Left ventricle myocardium superior (tissue), 1 donor: ENCODE measurements at places on chromosomes 1 and 21. TPM values are rescaled to one million over a fixed set of nuclear protein-coding genes. Genes with fewer than 3 reads are reported as not detected.

GRCh38 chr1:19260211-19261138 lies 8.9 kb downstream of the MRTO4 start:
- DNase-seq: no peak

GRCh38 chr1:119953266-119953998 lies 57.1 kb upstream of the ADAM30 start:
- no peak for DNase-seq

DNA sequence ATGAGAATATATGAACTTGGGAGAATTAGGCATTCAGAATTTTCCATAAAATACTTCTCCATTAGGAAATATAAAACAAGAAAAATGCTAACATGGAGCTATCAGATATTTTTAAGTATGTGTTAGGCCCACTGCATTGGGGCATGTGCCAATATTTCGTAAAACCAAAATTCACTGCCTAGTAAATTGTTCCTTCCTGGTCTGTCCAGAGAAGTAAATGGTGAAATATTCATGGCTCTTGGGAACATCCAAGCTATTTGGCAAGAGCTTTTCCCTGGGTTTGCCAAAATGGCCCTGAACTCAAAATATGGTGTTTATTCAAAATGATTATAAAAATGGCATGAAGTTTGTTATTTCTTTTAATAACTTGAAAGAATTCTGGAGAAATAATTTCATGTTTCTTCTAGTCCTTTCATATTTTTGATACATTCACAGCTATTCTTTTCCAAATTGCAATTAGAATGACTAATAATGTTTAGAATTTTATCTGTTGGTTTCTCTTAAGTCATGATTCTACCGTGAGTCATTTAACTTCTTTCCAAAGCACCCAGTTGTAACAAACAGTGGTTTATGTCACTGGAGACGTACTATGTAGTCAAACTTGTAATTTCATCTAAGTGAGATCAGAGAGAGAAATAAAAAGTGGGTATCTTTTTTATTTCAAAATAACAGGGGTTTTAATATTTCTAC lies 25.7 kb upstream of the SLC19A2 start:
- no peak for DNase-seq

DNA sequence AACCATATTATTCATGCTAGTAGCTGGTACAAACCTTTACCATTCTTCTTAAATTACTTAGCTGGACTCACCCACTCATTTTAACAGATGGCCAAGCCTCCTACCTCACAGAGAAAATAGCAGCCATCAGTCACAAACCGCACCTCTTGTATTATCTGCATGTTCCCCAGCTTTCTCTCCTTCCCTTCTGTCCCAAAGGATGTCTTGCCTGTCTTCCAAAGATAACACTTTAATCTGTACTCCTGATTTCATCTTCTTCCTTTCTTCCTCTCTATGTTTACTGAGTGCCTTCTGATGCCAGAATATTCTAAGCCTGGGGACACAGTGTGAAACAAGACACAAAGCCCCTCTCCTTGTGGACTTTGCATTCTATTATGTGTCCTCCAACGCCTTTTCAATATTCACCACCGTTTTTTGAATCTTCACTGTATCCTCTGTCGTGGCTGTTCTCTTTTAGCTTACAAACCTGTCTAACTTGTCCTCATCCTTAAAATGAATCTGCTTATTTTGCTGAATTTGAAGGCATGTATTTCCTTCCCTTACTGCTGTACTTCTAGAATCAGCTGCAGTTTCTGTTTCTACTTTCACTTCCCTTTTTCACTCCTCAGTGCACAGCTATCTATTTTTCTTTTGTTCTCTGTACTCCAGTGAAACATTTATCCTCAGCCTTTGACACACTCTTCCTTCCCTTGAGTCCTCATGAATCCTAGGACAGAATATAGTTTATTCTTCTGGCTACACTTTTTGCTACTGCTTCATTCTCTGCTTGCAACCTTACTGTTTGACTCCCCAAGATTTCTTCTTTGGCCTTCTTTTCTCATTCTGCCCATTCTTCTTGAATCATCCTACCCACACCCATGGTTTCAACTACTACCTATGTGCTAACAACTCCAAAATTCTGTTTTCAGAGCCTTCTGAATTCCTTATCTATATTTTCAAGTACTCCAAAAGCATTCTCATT lies 216.9 kb upstream of the SAMSN1 start:
- DNase-seq: no peak

DNA sequence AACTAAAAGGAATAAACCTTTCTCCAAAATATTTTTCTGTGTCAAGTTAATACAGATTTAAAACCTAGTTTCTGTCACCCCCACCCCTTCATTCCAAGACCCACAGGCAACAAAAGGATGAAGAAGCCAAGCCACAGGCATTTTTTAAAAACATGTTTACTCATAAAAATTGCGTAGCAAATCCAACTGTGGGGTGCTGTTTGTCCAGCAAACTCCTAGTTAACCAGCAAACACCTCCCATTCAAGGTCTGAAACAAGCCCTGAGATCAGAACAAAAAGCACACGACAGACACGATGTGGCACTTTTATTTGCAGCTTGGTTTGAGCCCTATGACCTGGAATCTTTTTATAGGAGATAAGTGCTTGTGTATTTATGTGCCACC lies 149.9 kb upstream of the CAMK1G start:
- no peak for DNase-seq

DNA sequence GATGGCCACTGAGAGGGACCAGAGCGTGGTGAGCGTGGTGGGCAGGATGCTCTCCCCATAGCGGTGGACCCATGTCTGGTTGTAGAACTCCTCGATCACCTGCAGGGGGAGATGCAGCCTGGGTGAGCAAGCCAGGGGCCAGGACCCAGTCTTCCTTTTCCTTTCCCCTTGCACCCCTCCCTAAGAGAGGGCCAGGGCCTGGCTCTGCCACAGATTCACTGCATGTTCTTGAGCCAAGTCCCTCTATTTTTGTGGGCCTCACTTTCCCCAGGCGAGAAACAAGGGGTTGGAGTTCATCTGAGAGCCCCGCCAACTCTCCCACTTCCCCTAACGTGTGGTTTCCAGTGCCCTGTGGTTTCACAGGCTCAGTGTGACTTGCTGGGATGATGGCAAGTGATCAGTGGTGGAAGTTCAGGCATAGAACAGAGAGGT lies 27.5 kb downstream of the SLC2A1 start:
- DNase-seq: no peak

GRCh38 chr21:18655931-18656330 lies 252.3 kb upstream of the TMPRSS15 start:
- DNase-seq: no peak

- DNase-seq: no peak
Observed at GRCh38 chr21:38494703-38495102, 3.6 kb downstream of the ERG start.

LRRC71 gene
- 0.17 TPM for total RNA-seq

PYHIN1 gene
- not detected for total RNA-seq

LHX4 gene
- total RNA-seq: not detected

MEX3A gene
- 0.17 TPM for total RNA-seq
